ENCODE measurements at places on chromosomes 7 and 10.

- peak; percentile 89 for DNase-seq
These were observed 320.6 kb downstream of the FRMD4A start for GRCh38 chr10:14010101-14010558.

- peak; percentile 87 for DNase-seq
These were observed 90.9 kb downstream of the TPST1 start for GRCh38 chr7:66296001-66296521.

DNA sequence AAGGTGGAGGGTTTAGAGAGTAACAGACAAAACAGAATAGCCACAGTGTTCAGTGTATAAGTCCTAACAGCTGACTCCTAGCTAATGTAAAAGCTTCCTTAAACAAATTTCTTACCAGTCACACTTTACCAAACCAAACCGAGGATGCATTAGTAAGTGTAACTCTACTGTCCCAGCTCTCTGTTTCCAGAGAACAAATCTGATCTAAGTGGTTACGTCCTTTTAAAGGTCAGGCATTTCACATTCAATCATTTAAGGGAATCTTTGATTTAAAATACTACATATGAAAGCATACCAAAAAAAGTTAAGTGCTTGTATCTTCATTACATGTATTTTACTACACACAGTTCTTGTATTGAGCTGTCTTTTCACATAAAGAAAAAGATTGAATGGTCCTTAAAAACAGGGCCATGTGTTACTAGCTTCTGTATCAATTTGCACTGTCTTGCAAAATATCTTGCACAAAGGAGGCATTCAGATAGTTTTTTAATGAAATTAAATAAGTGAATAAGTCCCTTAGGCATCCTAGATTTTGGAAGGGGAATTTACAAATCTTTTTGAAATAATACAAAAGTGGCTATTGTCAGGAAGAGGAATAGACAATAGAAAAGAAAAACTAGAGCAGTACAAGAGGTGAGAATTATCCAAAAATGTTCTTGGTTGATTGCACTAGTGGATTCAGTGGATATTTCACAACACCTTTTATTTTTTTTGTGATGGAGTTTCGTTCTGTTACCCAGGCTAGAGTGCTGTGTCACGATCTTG lies 58.4 kb upstream of the SPOCK2 start:
- no peak for DNase-seq

DNA sequence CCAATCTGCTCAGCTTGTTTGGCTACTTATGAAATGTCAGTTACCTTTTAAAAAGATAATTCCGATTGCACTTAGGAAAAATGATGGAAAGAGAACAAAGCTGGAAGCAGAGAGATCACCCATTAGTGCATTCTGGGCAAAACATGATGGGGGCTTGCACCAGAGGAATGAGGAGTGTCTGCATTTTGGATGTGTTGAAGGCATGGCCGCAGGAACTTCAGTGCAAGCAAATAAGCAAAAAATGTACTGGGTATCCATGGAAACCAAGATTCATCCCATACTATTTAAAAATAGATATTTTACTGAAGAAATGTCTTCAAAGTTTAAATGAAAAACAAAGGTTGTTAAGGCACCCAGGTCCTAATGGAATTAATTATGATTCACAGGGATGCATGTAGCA lies 655.0 kb downstream of the POM121L12 start:
- no peak for DNase-seq

DNA sequence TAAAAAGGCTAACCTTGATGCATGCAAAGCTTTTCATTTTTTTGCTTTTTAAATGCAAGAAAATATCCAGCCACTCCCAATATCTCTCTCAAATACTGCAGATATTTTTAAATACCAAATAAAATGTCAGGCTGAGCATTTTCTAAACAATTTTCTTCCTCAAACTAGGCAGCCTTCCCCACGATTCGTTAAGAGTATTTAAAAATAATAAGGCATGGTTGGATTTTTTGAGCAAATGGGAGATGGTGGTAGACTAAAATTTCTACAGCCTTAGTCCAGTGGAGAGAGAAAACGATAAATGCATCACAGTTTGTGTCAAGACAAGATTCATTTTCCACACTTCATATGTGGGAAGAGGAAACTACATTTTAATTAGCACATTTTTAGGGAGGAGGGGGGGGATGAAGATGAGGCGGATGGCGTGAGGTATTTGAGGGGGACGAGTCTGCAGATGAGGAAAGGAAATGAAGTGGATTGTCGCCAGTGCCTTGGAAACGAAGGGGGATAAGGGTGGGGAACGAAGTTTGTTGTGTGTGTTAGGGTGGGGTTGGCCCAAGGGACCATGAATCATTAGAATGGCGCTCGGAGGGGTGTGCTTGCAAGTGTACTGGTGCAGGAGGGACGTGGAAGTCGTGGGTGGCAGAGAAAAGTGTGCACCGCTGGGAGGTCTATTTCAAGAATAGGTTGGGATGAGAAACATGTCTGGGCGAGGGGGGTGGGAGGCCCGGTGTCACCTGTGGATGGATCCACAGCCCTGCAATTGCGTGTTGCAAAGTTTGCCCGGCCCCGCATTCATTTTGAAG lies 1.2 kb upstream of the ADD3 start:
- DNase-seq = peak; percentile 78

GRCh38 chr7:95601316-95601715 lies 5.0 kb upstream of the PDK4 start:
- no peak for DNase-seq

GRCh38 chr7:134431815-134432214 lies 27.1 kb downstream of the AKR1B1 start:
- no peak for DNase-seq

GRCh38 chr7:151400626-151401315 lies 9.1 kb downstream of the WDR86 start:
- DNase-seq = no peak

- peak; percentile 44 for DNase-seq
These were observed 456.8 kb upstream of the NRP1 start for GRCh38 chr10:33791272-33791660.

GRCh38 chr7:157337316-157338149 lies 729 bp downstream of the DNAJB6 start:
- no peak for DNase-seq

- no peak for DNase-seq
These were observed 96.9 kb downstream of the TES start for GRCh38 chr7:116307253-116307652.

GRCh38 chr7:96346293-96346953 lies 24.5 kb upstream of the SLC25A13 start:
- DNase-seq = no peak

DNA sequence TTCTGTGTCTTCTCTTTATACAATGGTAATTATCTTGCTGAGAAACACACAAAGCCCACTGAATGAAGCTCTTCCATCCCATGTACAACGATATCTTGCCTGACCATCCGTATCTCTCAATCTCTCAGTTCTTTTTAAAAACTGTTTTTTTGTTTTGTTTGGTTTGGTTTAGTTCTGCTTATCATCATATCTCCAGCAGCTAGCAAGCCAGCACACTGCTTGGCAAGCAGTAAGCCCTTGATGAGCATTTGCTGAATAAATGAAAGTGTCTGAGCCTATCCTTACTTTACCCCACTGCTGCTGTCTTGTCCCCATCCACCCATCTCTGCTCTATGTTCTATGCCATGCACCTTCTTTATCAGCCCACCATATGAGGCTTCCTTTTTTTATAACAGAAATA lies 34.2 kb downstream of the ITGB1 start:
- DNase-seq = no peak
